ENCODE measurements at places on chromosomes 4 and X.

- DNase-seq, result peak; percentile 26
Measured at GRCh38 chr4:37802068-37802666, 24.3 kb upstream of the PGM2 start.

GRCh38 chr4:93649828-93650227, 178.7 kb upstream of the ATOH1 start:
- no peak for DNase-seq

- DNase-seq, result no peak
Measured at GRCh38 chr4:106312997-106313522, 2.9 kb downstream of the TBCK start.

- DNase-seq, result no peak
Measured at GRCh38 chr4:18321956-18322530, 300.5 kb upstream of the LCORL start.

- no peak for DNase-seq
Measured at GRCh38 chr4:187006189-187006618, 282.5 kb upstream of the FAT1 start.

DNA sequence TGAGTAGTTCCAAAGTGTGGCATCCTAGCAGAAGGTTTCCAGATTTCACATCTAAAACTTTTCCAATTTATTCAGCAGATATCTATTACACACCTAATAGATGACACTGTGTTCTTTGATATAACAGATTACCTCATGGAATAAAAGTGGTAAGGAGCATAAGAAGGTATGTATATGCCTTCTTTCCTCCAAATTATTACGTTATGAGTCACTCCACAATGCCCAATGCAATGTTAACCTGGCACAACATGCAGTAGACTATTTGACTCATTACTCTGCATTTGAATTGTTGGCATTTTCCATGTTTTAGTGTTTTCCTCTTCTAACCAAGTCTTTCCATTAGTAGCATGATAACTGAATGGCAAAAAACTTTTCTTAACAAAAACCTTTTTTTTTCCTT, 383.6 kb downstream of the ADGRL3 start:
- DNase-seq, result no peak

DNA sequence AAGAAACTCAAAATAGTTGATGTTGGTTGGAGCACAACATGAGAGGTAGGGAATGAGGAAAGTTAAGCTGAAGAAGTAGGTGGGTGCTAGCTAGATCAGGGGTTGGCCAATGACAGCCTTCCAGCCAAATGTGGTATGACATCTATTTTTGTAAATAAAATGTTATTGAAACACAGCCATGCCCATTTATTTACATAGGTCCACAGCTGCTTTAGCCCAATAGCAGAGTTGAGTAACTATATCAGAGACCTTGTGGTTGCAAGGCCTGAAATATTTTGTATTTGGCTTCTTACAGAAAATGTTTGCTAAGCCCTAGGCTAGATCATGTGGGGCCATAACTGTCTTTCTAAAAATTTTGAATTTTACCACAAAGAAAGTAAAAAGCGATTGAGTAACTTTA, 234.9 kb upstream of the CTSO start:
- no peak for DNase-seq

GRCh38 chr4:40262077-40262528, 65.3 kb downstream of the RHOH start:
- no peak for DNase-seq

DNA sequence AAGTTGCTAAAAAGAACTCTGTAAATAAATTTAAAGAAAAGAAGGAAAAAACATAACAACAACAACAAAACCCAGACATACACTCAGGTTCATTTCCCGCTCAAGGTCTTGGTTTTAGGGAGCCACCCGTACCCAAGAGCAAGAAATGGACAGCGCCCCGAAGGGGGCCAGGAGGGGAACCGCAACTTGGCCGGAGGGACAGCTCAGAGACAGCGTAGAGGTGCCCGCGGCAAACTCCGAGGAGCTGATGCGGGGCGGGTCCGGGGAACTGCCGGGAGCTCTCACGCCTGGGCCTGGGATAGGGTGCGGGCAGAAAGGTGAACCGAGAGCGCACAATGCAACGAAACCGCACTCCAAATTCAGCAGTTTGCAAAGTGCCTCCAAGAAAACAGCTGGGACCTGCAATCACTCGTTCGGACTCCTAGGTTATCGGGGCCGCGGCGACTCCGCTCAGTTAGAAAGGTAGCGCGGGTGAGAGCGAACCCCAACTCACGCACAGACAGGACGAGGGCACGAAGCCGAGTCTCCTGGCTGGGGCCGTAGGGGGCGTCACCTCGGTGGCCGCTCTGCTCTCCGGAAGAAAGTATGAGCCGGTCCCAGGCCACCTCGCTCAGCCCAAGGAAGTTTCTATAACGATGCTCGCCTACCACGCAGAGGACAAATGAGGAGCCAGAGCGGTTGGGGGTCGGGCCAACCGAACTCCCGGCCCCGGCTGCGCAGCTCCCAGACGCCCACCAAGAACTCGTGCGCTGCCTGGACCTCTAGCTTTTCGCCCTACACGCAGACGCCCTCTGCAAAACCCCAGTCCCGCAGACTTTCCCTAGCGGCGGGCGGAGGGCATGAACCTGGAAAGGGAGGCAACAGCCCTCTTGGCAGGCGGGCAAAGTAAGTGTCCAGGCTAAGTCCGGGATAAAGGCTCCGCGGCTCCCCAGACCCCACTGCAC, 1.4 kb downstream of the NDNF start:
- no peak for DNase-seq

GRCh38 chrX:119093991-119094735, 21.4 kb downstream of the CT47C1 start:
- no peak for DNase-seq

Measured in hematopoietic multipotent progenitor cell treated with erythropoietin and hydrocortisone succinate and interleukin-3 and kit ligand, for 15 days (in vitro differentiated cells).